ENCODE measurements at places on chromosomes 6 and 20.

DNA sequence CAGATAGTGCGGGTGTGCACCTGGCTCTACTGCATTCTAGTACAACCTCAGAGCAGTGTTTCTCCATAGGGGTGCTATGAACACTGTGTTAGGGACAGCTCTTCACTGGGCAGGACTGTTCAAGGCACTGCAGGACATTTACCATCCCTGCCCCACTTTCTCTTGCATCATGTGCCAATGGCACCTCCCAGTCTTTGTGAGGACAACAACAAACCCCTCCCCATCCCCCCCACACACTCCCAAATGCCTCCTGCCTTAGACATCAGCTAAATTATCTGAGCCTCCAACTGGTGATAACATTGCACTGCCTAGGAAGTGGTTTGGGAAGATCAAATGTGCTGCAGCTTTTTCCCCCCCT, 98.9 kb downstream of the FYN start:
- no peak for DNase-seq

- DNase-seq = no peak
Measured at GRCh38 chr6:143695969-143696663, 18.4 kb downstream of the PHACTR2 start.

- DNase-seq = no peak
Measured at GRCh38 chr6:146422789-146423375, 120.8 kb upstream of the RAB32 start.

GRCh38 chr20:17725094-17725835, 25.5 kb downstream of the BANF2 start:
- DNase-seq = no peak

GRCh38 chr20:56442389-56443365, 25.8 kb upstream of the RTF2 start:
- no peak for DNase-seq

GRCh38 chr6:15239616-15240364, 6.1 kb upstream of the JARID2 start:
- DNase-seq = no peak

DNA sequence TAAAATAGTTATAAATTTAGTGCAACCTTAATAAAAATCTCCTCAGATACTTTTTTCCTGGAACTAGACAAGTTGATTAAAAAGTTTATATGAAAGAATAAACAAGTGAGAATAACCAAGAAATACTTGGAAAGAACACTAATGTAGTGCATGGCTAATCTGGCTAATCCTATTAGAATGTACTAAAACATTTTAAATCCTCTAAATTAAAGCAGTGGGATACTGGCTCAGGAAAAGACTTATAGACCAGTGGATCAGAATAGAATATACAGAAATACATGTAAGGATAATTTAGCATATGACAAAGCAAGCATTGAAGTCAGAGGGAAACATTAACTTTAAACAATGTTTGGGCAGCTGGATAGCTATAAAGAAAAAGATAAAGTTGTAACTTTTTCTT, 41.1 kb upstream of the ERVFRD-1 start:
- DNase-seq = no peak

DNA sequence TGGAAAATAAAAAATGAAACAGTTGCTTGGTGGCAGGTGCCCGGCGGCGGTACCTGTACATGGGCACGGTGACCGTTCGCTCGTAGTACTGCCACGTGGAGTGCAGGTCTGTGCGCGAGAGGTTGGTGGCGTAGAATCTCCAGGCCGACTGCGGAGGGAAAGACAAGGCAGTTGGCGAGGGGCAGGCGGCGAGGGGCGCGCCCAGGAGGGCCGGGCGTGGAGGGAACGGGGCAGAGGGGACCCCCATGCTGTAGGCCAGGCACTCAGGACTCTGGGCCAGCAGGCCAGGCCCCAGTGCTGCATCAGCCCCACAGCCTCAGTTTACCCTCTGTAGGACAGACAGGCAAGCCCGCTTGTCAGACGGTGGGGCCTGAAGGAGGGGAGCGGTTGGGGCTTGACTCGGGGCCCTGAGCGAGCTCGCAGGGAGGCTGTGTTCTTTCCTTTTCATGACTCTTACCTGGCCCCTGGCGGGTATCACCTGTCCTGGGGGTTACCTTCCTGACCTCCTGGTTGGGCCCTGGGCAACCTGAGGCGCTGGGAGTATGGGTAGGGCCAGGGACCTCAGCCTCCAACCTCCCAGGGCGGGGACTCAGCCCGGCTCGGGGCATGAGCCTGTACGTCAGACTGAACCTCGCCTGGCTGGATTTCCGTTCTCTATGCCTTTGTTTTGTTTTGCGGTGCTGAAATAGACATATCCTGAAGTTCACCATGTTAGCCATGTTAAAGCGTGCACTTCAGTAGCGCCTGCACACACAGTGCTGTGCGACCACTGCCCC, 38.5 kb downstream of the KCNQ2 start:
- no peak for DNase-seq
